ENCODE measurements at places on chromosomes 7 and 10. TPM values are rescaled to one million over a fixed set of nuclear protein-coding genes. Genes with fewer than 3 reads are reported as not detected.

MBL2 gene
- total RNA-seq, result not detected

- DNase-seq, result no peak
These were observed 52.1 kb downstream of the ADRB1 start for GRCh38 chr10:114095559-114096337.

GRCh38 chr7:17227766-17228490 is 70.5 kb upstream of the AHR start:
- no peak for DNase-seq

DNA sequence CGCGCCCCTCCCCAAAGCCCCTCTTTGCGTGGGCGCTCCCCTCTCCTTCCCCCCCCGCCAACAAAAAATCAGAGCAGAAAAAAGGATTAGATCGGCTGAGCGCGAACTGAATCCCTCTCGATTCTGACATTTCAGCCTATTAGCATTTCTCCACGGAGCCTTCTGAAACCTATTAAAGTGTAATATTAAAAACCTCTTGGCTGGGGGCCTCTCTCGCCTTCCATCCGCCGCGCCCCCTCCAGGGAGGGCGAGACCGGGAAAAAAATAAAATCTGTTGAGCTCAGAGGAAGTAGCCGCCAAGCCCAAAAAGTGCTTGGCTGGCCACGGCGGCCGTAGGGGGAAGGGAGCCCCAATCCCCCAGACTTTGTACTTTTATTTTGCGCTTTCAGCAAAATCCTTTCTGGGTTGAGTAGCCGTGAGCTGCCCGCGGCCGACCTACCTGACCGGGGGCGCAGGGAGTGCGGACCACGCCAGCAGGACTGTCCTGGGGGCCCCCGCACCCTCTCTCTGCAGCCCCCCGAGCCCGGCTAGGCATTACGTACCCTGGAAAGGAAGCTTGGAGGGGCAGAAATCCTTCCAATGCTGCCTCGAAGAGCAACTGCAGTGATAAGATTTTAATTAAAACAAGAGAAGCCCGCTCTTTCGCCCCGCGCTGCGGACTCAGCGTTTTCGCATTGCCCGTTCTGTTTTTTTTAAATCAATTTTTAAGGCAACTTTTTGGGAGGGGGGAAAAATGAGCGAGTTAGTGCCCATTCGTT is 1.3 kb upstream of the TNRC18 start:
- DNase-seq, result peak; percentile 68

- DNase-seq, result no peak
These were observed 22.9 kb upstream of the AOC1 start for GRCh38 chr7:150829426-150829825.

Measured in activated CD4-positive, alpha-beta T cell treated with anti-CD3 and anti-CD28 coated beads, Interleukin-2, amount 10 ng/mL, durations not matched to agents 24 days and 14 days (primary cell).